ENCODE measurements at places on chromosomes 1 and 21.

GRCh38 chr1:157532569-157532968 is 19.7 kb downstream of the FCRL5 start:
- no peak for DNase-seq

- DNase-seq = no peak
Observed at GRCh38 chr1:38819040-38819439, 40.5 kb downstream of the RRAGC start.

- no peak for DNase-seq
Observed at GRCh38 chr1:94258873-94259331, 21.5 kb upstream of the ARHGAP29 start.

- peak; percentile 39 for DNase-seq
Observed at GRCh38 chr1:41890825-41891198, 27.9 kb downstream of the HIVEP3 start.

GRCh38 chr1:151936653-151937052 is 27.3 kb upstream of the THEM4 start:
- DNase-seq = no peak

- no peak for DNase-seq
Observed at GRCh38 chr1:147266381-147266780, 23.9 kb downstream of the CHD1L start.

DNA sequence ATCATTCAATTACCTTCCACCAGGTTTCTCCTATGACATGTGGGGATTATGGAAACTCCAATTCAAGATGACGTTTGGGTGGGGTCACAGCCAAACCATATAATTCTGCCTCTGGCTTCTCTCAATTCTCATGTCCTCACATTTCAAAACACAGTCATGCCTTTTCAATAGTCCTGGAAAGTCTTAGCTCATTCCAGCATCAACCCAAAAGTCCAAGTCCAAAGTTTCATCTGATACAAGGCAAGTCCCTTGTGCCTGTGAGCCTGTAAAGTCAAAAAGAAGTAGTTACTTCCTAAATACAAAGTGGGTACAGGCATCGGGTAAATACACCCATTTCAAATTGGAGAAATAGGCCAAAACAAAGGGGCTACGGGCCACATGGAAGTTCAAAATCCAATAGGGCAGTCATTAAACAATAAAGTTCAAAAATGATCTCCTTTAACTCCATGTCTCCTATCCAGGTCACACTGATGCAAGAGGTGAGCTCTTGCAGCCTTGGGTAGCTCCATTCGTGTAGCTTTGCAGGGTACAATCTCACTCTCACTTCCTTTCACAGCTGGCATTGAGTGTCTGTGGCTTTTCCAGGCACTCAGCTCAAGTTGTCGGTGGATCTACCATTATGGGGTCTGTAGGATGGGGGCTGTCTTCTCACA is 112.9 kb downstream of the FCRL5 start:
- DNase-seq = no peak

GRCh38 chr1:227796359-227796915 is 19.0 kb upstream of the PRSS38 start:
- no peak for DNase-seq

DNA sequence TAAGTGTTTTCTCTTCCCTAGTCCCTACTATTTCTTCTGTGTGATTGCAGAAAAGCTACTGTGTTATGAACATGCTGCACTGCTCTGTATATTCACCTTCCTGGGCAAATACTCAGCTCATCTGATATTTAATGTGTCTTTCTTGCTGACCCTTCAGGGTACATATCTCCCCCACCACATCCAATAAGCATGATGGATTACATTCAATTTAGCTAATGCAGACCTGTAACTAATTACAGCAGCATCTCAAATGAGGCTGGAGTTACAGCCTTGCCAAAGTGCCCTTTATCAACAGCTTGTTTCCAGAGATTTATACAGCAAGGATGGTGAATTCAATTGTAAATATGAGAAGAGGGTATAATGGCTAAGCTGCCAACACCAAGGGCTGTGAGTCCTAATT is 144.0 kb downstream of the KCNH1 start:
- no peak for DNase-seq

GRCh38 chr1:110235834-110236682 is 25.9 kb downstream of the KCNC4 start:
- DNase-seq = no peak

GRCh38 chr1:178543290-178543607 is 30.3 kb downstream of the TEX35 start:
- no peak for DNase-seq

- no peak for DNase-seq
Observed at GRCh38 chr1:101410048-101410878, 173.4 kb downstream of the S1PR1 start.

DNA sequence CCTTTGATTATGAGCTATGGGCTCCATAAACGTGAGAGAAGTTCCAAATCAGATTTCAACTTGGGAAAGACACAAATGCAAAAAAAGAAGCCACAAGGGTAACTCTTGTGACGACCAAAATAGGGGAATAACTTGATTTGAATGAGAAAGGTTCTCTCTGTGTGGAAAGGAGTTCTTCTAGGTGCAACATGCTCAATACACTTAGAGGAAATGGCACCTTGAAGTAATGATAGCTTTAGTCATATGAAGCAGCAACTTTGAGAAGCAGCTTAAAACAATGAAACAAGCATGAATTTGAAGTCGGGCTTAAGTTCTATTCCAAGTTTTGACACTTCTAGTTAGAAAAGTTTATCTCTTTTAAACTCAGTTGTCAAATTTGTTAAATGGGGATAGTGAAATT is 21.8 kb upstream of the RGS1 start:
- DNase-seq = no peak

DNA sequence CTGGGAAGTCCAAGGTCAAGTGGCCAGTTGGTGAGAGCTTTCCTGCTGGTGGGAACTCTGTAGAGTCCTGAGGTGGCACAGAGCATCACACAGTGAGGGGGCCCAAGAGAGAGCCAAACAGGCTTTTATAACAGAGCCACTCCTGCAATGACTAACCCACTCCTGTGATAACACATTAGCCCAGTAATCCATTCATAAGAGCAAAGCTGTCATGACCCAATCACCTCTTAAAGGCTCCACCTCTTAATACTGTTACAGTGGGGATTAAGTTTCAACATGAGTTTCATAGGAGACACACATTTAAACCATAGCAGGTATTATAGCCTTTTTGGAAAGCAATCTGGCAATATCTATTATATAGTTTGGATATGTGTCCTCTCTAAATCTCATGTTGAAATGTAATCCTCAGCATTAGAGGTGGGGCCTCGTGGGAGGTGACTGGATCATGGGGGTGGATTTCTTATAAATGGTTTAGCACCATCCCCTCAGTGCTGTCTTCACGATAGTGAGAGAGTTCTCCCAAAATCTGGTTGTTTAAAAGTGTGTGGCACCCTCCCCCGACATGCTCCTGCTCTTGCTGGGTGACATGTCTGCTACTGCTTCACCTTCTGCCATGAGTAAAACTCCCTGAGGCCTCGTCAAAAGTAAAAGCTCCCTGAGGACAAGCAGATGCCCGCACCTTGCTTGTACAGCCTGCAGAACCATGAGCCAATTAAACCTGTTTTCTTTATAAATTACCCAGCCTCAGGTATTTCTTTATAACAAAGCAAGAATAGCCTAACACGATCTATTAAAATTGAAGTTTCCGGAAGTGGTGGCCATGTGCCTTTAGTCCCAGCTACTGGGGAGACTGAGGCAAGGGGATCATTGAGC is 64.5 kb downstream of the CD58 start:
- no peak for DNase-seq

DNA sequence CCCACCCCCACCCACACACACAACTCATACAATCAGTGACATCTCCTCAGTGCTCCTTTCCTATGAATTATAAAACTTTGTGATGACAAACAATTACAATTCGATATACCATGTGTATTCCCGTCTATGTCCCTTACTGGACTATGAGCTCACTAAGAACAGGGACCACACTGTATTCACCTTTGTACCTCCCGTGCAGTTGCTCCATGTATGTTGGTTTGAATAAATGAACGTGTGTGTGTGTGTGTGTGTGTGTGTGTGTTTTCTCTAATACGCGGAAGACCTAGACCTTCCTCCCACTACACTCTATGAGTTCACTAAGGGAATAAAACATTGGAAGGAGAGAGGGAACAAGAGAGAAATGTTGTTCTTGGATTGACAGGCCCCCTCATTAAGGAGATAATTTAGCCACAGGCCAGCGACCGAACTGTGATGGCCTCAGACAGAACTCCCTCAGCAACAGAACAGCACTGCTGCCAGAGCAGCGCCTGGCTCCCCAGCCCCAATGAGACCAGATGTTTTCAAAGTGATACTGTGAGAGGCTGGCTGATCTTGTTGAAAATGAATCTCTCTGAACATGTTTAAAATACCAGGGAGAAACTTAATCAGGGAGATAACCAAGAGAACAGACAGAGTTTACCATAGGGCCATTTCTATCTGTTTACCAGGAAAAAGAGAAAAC is 21.7 kb downstream of the BCAR3 start:
- no peak for DNase-seq

DNA sequence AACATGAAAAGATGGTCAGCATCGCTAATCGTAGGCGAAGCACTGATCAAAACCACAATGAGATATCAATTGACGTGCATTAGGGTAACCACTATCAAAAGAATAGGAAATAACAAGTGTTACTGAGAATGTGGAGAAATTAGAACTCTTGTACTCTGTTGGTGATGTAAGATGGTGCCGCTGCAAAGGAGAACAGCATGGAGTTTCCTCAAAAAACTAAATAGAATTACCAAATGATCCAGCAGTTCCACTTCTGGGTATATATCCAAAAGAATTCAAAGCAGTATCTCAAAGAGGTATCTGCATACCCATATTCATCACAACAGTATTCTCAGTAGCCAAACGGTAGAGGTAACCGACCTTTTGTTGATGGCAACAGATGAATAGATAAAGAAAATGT is 8.3 kb upstream of the CD101 start:
- no peak for DNase-seq

GRCh38 chr1:53074313-53075154 is 12.5 kb downstream of the PODN start:
- DNase-seq = no peak

DNA sequence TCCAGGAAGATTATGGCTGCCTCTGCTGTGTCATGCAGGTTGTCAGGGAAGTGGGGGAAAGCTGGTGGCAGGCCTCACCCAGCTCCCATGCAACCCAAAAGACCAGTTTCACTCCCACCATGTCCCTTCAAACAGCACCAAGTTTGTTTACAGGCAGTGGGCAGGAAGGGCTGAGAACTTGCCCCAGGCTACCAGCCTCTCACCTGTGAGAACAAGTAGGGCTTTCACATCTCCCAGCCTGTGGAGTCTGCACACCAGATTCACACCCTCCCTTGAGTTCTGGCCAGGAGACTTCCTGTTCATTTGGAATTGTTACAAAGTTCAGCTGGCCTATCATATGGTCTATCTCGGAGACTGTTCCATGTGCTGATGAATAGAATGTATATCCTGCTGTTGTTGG is 27.8 kb downstream of the RPAP2 start:
- DNase-seq = no peak

DNA sequence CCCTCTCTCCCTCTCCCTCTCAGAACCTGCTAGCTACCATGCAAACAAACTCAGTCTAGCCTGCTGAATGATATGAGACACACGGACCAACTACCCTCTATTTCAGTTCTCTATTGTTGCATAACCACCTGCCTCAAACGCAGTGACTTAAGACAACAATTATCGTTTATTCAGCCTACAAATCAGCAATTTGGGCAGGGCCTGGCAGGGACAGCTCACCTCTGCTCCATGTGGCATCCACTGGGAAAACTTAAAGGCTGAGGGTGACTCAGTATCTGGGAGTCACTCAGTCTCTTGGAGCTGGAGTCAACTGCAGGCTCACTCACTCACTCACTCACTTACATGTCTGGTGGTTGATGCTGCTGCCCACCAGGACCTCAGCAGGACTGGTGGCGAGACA is 121.3 kb downstream of the SEC16B start:
- DNase-seq = no peak

DNA sequence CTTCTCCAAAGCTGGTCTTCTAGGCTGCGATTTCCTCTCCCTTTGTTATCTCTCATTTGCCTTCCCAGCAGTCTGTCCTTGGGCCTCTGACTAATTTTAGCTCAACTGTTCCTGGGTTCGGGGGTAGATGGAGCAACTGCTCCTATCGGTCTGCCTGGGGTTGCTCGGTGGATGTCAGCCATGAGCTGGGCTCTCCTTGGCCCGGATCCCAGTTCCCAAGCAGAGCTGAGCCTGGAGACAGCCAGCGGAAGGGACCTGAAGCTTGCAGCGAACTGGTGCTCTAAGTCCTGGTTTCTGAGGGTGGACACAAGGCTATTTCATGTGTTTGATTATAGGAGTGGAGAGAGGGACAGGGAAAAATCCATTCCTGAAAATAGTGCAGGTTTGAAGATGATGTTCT is 423.0 kb downstream of the RPS6KC1 start:
- no peak for DNase-seq

DNA sequence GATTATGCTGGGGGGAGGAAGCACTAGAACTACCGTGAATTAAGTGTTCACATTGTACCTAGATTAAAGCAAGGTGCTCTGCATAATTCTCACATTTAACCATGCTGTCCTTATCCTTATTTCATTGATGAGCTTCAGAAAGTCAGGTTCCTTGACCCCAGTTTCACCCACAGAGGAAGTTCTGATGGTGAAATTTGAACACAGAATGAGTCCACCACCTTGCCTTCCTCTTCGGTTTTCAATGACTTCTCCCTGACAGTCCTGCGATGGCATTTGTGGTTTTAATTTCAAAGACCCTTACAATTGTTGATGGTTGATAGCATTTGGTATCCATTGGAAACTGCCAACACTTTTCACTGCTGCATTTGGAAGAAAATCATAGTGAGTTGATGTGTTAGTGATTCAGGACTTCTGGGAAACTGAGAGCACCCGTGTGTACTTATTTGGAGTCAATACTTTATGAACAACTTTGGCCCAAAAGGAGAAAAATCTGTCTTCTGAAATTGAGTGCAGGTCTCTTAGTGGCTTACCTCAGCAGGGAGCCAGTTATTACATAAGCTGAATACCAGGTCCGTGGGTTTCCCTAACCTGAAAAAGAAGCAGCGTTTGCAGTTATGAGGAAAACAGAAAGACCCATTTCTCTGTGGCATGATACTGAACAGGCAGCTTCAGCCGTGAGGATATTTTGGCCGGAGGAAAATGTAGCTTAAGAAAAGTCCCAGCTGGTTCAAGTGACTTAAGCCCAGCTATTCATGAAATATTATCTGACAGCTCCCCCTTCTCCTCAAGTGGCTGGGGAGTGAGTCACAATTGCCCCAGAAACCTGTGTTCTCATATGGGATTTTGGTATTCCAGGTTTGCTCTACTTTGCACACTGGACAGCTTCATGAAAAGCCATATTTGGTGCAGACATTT is 47.5 kb downstream of the ROR1 start:
- no peak for DNase-seq

DNA sequence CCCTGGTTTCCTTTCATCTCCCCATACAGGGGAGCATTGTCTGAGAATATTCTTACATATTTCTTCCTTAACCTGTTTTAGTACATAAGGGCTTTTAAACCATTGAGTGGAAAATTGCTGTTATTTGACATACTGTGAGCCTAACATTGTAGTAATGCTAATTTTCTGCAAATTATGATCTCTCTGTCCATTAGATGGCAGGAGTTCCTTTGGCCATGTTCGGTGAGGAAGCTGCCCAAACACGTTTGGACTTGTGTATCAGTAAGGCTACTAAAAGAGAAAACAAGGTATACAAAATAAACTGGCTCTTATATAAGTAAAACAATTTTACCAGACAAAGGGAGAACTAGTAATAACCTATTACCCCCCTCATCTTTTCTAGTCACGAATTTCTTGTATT is 29.2 kb downstream of the CDC7 start:
- DNase-seq = no peak

- no peak for DNase-seq
Observed at GRCh38 chr1:197850042-197850441, 52.4 kb upstream of the C1orf53 start.

GRCh38 chr1:110229348-110230001 is 19.4 kb downstream of the KCNC4 start:
- DNase-seq = no peak

All from ecto neural progenitor cell (in vitro differentiated cells).